ENCODE measurements at places on chromosomes 11 and 22.

DNA sequence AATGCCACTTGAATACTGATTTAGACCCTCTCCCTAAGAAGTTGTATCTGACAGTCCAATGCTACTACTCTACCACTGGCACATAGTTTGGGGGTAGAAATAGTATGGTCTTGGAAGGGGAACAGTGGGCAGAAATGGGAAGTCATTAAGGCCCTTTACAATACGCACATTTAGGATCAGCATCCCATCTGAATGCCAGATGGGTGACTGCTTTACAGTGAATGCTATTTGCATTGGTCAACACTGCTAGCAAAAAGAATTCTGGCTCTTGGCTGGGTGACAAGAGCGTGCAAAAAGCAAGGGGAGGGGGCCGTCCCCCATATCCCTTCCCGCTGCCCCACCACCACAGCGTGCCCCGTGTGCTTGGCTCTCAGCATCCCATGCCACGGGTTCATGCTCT lies 104.7 kb upstream of the BID start:
- no peak for DNase-seq

DNA sequence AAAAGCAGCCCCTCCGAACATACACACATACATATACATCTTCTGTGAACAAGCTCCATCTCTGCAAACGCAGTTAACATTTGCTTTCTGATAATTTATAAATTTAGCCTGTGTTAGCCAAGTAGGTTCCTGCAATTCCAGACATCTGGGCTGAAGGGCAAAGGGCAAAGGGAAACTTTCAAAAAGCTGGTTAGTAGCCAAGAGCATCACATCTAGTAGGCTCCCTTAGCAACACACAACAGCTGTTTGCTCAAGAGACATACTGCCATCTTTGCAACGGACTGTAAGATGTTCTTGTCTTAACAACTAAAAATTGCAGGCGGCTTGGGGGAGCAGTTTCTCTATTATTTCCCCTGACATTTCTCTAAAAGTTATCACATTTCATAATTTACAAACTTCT lies 134.9 kb downstream of the RBFOX2 start:
- DNase-seq = no peak

GRCh38 chr22:47673557-47673956 lies 911.1 kb downstream of the TBC1D22A start:
- DNase-seq = no peak

- no peak for DNase-seq
Observed at GRCh38 chr11:125170510-125171031, 6.0 kb downstream of the PKNOX2 start.

DNA sequence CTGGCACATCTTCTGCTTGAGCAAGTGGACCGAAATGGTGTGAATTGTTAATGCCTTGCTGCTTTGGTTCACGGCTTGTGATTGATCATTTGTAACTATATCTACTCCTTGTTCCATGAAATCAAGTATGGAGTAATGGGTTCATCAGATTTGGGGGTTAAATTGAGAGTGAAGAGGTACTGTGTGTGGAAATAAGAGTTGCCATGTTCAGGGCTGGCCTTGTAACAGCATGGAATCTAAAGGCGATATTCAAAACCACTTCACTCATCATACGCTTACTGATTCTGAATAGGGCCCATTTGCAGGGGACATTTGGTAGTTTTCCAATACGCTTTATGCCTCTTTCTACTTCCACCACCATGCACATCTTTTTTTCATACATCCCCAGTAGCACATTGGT lies 122.2 kb downstream of the DCDC1 start:
- no peak for DNase-seq

GRCh38 chr22:33163815-33164214 lies 105.6 kb upstream of the SYN3 start:
- no peak for DNase-seq

GRCh38 chr11:122412581-122412980 lies 242.9 kb upstream of the UBASH3B start:
- no peak for DNase-seq

DNA sequence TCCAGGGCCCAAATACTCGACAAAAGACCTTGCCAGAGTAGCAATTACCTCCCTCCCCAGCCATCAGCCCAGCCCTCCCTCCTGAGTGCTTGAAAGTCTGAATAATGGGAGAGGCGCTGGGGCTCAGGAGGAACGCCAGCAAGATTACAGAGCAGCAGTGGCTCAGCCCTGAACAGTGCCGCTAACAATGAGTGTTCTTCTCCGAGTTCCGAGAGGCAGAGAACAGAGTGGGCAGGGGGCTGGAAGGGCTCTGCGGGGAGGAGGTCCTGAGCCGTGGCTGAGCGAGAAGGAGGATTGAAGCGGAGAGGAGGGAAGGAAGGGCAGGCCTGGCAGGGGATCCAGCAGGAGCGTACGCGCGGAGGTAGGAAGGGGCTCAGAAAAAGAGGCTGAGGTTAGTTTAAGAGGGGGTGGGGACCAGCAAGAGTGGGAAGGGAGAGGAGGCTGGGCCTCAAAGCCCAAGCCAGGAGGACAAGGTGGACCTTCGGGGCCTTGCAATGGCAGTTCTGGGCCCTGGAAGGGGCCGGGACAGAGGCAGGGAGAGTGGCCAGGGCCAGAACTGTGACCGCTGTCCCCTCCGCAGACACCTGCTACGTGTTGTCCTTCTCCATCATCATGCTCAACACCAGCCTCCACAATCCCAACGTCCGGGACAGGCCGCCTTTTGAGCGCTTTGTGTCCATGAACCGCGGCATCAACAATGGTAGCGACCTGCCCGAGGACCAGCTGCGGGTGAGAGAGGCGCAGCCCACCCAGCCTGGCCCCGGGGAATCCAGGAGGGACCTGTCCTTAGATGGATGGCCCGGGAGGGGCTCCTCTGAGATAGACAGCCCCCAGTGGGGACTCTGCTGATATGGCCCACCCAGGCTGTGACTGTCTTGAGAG lies 20.6 kb downstream of the CYTH4 start:
- DNase-seq = no peak

DNA sequence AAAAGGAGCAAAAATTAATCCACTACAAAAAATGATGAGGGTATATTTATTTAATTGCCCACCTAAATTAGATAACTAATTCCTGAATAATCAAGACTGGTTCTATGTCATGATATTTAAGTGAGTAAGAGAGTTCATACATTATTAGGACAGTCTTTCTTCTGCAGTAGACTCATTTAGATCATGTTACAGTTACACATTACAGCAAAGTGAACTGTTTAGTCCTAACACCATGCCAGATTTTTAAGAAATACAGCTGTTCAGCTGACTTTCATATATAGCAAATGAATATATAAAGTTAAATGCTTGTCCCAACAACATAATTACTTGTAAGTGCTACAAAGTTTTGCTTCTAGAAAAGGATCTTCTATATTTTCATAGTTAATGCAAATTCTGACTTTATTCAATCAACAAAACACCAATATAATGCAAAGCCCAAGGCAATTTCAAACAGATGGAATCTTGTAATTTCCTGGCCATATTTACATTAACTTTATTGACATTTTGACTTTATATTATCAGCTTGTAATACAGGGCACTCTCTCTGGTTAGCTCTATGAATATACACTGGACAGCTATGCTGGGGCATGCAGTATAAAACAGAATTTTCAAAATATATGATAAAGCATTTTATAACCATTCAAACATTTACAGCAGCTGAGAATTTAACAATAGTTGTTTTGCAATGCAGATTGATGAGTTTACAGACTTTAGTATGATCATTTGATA lies 45.7 kb upstream of the TP53AIP1 start:
- no peak for DNase-seq
